Stimulated activated CD4-positive, alpha-beta T cell treated with anti-CD3 and anti-CD28 coated beads, Interleukin-1b, Interleukin-23, amount 100 ng/mL, for 1 hour (primary cell): ENCODE measurements at places on chromosomes 6 and 20.

DNA sequence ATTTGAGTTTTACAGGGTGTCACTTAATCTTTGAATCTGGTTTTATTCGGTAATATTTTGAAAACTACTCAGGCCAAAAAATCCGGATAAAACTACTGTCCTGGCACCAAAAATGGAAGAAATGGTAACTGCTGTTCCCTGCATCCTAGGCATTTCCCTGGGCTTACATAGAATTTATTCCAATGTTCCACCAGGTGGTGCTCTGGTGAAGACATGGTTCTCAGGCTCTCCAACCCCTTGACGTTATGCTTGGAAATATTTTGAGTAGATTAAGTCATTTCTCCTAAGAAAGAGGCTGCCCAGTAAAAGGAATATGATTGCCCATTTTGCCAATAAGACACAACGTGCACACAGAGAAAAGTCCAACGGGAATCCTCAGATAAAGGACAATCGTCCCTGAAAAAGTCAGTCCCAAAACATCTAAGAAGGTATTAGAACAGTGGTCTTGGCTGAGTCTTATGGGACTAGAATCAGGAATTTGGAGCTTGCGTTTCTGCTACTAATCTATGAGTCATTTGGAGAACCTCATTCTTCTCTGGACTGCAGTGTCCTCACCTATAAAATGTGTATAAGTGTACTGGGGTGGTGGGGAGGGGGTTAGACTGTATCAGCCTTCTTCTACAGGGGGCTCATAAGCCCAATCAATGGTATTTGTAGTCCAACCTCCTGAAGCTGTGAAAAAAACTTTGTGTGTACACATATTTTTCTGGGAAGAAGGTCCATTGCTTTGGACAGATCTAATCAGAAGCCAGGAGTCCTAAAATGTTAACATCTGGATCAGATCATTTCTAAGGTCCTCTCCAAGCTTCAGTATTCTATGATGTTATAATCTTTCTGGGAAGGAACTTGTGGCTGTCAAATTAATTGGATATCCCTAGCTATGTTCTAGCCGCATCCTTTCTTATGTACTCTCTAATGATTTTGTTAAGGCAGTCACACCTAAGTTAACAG is 131.0 kb upstream of the BMP2 start:
- no peak for DNase-seq

DNA sequence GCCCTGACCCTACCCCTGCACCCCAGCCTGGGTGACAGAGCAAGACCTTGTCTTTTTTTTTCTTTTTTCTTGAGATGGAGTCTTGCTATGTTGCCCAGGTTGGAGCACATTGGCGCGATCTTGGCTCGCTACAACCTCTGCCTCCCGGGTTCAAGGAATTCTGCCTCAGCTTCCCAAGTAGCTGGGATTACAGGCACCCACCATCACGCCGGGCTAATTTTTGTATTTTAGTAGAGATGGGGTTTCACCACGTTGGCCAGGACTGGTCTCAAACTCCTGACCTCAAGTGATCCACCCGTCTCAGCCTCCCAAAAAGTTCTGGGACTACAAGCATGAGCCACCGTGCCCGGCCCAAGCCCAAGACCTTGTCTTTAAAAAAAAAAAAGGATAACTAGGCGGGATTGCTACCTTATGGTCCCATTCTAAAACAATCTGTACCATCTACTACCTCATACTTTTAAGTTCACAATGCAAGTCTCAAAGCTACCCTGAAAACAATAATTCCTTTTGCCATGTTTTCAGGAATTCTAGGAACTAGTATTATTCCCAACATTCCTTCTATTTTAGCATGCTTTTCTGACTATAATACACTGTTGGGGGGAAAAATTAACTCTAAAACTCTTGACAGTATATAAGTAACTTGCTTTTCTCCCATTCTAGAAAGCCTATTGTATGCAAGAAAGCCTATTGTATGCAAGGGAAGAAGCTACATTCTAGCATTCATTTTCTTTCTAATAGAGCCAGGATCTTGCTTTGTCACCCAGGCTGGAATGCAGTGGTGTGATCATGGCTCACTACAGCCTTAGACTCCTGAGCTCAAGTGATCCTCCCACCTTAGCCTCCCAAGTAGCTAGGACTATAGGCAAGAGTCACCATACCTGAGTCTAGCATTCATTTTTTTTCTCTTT is 6.6 kb downstream of the TUBB start:
- no peak for DNase-seq

GRCh38 chr20:40657526-40657925 is 31.5 kb downstream of the MAFB start:
- DNase-seq = no peak

GRCh38 chr6:83127976-83128375 is 60.5 kb downstream of the DOP1A start:
- no peak for DNase-seq

DNA sequence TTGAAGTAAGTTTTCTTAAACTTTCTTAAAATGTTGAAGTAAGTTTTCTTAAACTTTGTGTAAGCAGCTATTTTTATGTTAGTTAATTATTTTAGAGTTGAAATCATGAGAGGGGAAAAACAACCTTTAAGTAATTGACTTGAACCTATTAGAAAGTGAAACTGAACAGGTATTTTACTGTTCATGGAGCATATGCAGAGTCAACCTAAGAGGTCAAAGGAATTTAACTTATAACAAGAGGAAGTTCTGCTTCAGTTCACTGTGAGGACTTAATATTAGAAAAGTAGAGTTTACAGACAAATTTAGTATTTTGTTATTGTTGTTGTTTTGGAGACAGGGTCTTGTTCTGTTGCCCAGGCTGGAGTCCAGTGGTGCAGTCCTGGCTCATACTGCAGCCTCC is 38.0 kb downstream of the CDYL start:
- DNase-seq = no peak

- no peak for DNase-seq
These were observed 22.1 kb downstream of the NUDT3 start for GRCh38 chr6:34370361-34370760.

DNA sequence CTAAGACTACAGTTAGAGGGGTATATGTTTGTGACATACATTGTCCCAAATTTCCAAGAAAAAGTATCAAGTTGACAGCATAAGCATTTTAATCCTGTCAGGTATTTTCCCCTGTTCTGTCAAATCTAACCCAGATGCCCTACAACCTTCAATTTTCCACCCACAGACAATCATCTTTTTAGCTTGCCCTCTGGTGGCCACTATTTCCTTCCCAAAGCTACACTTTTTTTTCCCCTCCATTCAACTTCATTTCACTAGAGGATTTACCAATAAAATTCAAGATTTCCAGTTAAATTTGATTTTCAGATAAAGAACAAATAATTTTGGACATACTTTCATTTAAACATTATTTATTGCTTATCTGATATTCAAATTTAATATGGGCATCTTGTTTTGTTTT is 286.6 kb downstream of the TENT5A start:
- no peak for DNase-seq

DNA sequence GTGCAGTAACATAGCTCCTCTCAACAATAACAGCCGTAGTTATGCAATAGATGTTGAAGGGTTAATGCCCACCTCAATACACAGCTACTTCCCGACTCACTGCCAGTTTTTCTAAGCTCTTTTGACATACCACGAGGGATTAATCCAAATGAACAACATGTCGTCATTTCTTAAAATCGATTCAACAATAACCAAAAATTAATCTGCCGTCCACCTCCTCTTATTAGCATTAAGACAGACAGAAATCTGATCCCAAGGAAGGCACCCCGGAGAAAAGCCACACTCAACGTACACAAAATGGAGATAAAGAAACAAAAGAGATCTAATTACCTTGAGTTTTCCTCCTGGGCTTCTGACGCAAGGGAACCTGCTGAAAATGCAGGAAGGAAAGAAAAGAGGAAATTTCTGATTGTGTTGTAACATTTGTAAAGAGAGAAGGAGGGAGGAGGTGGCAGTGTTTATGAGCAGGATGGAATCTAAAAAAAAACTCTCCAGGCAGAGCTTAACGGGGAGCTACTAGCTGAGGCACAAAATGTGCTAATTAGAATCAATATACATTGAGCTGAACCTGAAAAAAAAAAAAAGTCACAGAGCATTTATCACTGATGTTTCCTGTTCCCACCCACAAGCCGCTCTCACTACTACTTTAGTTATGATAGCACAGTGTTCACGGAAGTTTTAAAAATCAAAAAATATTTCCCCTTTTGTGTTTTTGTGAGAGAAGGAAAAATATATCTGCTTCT is 109.3 kb downstream of the IPCEF1 start:
- DNase-seq = no peak

DNA sequence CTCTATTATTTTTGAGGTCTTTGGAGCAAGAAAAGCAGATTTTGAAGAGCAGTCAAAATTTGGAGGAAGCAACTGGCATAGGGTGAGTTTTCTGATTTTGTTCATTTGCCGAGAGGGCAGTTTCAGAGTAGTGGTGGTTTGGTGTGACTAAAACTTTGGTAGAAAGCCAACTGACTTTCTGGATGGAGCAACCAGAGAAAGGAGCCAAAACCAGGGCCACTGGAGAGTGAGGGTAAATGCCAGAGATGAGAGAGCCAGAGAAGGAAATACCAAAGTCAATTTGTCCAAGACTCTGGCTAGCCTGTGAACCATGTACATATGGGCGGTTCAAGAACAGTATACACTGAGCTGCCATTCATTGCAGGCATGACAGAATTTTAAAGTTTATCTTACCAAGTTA is 40.5 kb upstream of the ZBTB24 start:
- no peak for DNase-seq

DNA sequence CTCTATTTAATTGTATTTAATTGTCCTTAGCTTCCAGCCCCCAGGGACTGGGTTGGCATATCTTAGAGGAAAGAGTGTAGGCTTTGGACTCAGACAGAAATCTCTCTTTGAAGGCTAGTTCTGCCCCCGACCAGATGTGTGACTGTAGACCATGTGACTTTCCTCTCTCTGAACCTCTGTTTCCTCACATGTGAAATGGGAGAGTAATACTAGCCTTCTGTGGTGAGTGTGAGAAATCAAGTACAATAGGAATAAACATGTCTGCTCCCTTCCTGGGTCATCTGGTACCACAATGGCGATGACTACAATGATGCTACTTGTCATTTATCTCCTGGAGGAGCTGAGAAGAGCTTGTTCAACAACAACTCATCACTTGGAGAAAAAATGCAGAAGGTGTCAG is 179.9 kb downstream of the LRFN2 start:
- no peak for DNase-seq

DNA sequence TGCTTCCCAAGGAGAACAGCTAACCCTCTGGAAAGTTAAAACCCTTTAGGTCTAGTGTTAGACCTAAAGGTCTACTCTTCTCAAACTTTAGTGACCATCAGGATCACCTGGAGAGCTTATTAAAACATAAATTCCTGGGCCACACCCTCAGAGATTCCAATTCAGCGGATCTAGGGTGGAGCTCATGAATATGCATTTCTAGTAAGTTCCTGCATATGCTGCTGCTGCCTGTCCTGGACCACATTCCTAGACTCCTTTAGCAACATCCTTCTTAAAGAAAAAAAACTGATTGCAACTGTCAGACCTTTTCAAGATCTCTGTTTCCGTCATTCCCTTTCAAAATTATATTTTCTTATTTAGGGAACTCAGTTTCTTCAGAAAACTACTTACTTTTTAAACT is 31.2 kb downstream of the SNAP25 start:
- DNase-seq = no peak

DNA sequence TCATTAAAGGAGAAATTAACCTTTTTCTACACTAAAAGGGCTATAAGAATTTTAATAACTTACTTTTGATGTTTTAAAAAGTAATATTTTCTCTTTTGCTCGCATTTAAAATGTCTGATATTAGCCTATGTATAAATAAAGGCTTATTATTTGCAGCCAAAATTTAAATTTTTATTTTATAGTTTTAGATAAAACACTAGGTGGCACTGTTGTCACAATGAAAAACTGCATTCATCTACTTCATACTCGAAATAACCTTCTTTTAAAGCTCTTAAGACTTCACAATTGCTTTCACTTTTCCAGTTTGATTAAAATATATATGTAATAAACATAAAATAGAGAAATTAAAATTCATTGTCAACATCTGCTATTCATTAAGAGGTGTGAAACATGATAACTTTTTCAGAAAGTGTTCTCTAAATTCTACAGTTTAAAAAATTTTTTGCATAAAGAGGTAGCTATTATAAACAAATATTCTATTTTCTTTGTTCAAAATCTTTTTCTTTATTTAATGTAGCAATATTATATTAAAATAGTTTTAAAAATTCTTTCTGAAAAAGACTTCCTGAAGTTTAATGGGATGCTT is 78.8 kb upstream of the DEFB112 start:
- no peak for DNase-seq
